ENCODE measurements at places on chromosomes 1 and 21.

DNA sequence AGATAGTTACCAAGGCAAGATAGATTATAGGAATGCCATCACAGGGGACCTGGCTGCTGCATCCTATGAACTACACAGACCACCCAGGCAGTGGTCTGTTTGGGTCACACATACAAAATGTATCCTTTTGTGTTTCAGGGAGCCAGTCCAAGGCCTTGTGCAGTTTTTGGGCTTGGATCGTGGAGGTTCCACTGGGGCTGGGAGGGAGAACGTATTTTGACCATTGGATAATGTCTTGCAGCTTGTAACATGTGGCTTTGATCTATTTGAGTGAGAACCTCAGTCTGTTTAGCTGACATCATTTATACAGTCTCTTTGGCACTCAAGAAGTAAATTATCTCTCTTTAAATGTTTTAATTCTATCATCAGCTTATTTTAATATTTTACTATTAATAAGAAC, 147.3 kb downstream of the DUSP10 start:
- DNase-seq: no peak

DNA sequence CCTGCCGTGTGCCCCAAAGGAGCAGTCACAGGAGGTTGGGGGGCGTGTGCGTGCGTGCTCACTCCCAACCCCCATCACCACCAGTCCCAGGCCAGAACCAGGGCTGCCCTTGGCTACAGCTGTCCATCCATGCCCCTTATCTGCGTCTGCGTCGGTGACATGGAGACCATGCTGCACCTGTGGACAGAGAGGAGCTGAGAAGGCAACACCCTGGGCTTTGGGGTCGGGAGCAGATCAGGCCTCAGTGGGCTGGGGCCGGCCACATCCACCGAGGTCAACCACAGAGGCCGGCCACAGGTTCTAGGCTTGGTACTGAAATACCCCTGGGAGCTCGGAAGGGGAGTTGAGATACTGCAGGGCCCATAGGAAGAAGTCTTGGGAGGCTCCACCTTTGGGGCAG, 23.5 kb downstream of the COL6A1 start:
- DNase-seq: no peak

DNA sequence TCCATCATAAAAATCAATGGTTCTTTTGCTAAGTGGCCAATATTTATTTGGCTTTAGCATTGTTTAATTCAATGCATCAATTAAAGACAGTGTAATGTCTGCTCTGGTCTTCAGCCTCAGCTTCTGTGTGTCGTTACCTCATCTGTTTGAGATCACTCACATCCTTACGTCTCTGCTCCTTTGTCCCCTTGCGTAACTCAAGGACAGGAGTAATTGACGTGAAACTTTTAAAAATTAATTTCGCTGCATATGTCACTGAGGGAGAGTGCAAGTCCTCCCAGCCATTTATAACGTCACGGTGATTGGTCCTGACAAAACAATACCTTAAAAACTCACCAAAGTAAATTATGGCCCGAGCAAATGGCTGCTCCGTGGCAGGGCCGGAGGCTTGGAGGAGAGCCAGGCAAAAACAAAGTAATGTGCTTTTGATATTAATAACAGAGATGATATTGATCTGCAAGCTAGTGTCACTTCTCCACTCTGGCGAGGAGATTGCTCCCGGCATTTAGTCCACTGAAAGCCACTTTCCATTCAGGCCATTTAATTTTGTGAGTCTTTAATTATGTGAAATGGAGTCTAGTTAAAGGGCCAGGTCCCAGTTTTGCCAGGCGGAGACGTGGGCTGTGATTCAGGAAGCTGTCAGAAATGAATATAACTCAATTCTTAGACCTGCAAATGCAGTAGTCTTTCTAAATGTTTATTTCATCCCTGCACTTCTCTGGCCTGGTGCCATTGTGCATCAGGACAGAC, 150.9 kb upstream of the POU3F1 start:
- no peak for DNase-seq

DNA sequence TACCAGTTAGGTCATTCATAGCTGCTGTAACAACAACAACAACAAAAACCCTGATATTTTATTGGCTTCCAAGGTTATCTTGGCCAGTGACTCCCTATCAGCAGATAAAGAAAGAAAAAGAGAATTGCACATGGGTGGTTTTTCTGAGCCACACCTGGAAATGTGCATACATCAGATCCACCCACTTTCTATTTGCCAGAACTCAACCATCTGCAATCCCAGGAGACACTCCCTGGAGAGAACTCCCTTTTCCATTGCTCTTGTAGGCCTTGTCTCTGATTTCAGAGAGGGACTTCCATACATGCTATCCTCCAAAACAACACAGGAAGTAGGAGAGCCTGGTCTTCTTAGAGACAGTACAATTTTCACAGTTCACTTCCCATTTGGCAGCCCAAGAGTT, 74.9 kb upstream of the ZC3H11B start:
- DNase-seq: no peak

DNA sequence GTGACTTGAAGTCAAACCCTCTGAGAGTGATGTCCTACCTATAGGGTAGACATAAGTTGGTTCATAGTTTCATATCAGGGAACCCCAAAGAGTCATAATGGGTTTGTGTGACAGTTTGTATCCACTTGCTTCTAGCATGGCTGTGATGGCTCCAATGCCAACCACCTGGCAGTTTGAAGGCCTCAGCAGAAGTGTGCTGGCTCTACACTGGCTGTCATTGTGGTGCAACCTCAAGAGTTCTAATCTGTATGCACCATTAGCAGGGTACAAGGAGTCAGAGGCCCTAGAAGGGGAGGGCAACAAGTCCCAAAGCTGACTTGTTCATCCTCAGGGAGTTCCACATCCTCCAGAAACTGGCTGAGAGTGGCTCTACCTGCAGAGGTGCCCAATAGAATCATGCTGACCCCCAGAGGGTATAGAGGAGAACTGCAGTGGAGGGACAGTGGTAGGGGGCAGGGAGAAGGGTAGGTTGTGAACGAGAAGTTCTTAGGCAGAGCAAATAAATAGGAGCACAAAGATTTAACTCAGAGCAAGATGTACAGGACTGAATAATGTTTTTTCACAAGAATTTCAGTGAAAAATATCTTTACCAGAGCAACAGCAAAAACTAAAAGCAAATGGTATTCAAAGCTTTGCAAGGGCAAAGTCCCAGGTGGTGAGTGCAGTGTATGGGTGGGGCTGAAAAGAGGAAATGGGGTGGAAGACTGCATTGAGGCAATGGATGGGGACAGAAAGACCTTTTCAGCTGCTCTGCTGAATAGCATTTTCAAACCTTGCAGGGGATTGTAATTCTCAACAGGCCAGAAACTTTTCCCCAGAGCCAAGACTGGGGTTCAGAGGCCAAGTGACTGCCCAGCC, 3.2 kb downstream of the FCRL2 start:
- no peak for DNase-seq

DNA sequence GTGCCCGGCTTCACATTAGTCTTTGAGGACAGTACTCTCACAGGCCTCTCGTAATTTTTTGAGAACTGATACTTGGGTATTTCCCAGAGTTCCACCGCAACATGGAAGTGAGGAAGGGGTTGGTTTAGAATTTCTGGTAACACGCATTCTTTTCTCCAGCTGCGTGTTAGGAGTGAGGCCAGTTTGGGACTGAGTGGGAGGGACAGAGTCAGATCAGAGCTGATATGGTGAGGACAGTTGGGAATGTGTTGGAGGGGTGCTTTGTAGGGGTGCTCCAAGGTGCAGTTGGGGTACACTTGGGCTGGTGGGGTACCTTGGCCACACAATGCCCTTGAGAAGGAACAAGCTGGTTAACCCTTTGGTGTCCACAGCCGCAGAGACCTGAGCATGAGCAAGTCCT, 6.7 kb downstream of the FBXO6 start:
- DNase-seq: no peak

DNA sequence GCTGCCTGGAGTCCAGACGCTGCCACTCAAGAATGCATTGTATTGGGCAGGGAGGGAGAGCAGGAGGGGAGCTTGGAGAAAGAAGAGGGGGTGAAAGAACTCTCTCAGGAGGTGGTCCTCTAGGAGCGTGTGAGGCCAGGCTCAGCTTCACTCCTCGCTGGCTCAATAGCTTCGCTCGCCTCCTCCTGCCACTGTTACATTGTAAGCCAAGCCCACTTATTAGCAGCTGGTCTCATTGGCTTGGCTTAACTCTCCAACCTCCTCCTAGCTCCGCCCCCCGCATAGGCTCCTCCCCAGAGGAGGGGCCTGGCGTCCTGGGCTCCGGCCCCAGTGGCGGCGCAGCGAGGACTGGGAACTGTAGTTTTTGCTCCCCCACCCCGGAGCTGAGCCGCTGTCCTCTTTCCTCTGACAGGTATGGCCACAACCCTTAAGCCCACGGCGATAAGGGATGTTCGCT, at the start of gene KCNN3:
KCNN3 (minus strand) TSS at position 167 of the 457 bp plus-strand sequence. CDS start 317 bp downstream, outside the sequence.
- peak; percentile 72 for DNase-seq

DNA sequence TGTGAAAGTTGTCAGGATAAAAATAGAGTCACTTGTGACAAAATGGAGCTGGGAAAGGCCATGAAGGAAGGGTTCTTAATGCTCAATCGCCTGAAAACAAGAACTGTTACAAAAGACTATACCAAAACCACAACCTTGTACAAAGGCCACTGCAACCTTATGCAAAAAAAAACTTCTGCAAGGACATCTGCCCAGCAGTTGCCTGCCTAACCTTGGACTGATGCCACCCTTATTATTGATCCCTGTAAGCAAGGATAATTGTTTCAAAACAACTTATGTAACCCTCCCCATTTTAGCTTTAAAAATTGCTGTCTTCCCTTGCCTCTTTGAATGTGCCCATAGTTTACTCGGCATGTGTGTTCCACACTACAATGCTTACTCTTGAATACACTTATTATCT, 5.7 kb downstream of the ALG14 start:
- DNase-seq: no peak

GRCh38 chr1:45682942-45683341, 3.4 kb downstream of the GPBP1L1 start:
- DNase-seq: no peak
